ENCODE measurements at places on chromosomes 6 and 20.

DNA sequence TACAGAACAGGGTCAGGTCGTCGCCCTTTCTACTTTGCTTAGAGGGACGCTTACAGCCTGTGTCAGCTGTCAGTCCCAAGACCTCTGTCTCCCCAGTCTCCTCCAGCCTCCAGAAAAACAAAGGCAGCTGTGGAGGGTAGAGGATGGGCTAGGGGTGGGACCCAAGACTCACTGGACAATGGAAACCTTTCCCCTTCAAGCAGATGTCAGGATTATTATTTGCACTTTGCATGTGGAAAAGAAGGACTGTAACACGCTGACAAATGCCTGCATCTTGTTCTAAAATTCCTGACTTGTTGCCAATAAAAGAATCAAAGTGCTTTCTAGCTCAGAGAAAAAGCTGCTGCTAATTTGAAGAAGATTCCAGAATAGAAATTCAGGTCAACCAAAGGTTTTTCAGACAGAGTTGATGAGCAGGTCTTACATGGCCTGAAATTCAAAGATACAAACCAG is 58.7 kb downstream of the SNX5 start:
- peak; percentile 67 for DNase-seq

- DNase-seq = no peak
These were observed 26.5 kb downstream of the BCAS4 start for GRCh38 chr20:50821257-50821921.

GRCh38 chr20:53316206-53316937 is 277.3 kb downstream of the ZNF217 start:
- peak; percentile 26 for DNase-seq

GRCh38 chr6:123009059-123009458 is 13.0 kb downstream of the CLVS2 start:
- DNase-seq = no peak

DNA sequence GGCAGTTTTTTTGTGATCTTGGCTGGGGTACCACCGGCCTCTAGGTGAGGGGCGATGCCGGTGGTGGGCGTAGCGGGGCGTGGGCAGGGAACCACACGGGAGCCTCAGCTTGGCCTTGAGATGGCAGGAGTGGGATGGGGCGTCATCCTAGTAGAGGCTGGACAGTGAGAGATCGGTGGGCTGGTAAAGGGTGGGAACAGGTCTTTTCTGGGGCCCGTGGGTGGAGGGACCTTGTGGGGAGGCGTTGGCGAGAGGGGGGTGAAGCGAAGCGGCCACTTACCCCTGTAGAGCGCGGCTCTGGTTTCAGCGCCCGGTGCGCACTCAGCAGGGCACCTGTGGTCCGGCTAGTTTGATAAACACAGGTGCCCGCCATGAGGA is 12.0 kb downstream of the ITPR3 start:
- no peak for DNase-seq

DNA sequence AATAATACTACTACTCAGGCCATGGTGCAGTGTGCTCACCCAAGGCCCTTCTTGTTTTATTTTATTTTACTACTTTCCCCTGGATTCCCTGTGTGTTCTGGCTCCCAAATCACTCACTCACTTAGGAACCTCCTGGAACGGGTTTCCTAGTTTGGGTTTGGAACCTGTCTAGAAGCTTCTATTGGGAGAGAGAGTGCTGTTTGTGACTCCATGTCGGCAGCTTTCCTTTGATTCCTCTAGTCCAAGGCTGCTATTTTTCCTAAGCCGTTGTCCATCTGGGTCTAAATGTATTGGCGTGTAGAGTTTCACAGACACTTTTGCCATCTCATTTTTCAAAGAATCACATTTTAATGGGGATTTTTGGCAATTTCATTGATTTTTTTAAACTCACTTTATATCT is 70.8 kb downstream of the FOXA2 start:
- DNase-seq = no peak

- DNase-seq = no peak
These were observed 50.9 kb downstream of the KLHL31 start for GRCh38 chr6:53614676-53615075.

GRCh38 chr20:53061192-53062108 is 89.3 kb downstream of the TSHZ2 start:
- DNase-seq = peak; percentile 70

- peak; percentile 29 for DNase-seq
These were observed 22.3 kb upstream of the PXDC1 start for GRCh38 chr6:3773678-3774298.

GRCh38 chr6:127516662-127517273 is 2.4 kb downstream of the MTCL3 start:
- DNase-seq = peak; percentile 62

DNA sequence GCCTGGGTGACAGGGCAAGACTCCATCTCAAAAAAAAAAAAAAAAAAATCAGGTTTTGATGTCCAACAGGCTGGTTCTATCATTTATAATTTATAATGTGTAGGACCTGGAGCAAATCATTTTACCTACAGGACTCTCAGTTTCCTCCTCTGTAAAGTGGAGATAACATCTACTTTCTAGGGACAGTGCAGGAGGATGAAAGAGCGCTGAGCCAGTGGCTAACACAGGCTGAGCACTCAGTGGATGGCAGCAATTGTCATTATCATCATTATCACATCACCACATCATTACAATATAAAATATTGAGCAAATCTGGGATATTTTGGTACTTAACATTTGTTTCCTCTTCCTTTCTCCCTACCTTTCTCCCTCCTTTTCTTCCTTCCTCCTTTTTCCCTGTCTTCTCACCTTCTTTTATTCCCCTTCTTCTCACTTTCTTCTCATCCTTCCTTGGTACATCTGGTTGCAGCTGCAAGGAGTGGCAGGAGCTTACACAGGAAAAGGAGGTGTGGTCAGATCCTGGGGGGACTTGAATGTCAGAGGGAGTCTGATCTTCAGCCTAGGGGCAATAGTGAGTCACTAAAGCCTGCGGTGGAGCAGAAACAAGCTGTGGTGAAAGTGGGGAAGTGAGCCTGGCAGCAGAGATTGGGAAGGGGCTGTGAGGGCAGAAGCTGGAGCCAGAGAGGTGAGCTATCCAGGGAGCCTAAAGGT is 24.6 kb upstream of the CTNNBL1 start:
- DNase-seq = no peak

DNA sequence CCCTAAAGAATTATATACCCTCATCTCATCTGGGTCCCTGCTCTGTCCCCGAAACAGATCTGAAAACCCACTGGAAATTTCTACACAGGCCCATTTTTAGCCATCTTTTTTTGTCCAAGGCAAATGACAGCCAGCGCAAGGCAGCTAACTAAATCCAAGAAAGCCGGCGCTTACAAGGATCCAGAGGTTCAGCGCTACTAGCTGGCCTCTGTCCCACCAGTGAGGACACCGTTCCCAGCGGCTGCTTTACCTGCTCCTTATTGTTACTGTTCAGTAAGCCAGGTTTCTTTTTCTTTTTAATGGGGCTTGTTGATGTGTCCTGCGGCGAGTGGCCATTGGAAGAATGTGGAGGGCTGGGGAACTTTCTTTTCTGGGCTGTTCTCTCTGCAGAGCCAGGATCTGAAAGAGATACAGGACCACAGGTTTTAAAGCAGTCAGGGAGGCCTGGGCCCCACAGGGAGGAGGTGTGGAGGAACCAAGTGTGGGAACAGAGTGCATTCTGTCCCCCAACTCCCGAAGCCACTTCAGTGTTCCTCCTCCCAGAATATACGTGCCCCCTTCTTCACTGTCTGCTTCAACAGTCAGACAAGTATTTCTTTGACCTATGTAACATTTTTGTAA is 46.6 kb downstream of the ZMYND8 start:
- no peak for DNase-seq

DNA sequence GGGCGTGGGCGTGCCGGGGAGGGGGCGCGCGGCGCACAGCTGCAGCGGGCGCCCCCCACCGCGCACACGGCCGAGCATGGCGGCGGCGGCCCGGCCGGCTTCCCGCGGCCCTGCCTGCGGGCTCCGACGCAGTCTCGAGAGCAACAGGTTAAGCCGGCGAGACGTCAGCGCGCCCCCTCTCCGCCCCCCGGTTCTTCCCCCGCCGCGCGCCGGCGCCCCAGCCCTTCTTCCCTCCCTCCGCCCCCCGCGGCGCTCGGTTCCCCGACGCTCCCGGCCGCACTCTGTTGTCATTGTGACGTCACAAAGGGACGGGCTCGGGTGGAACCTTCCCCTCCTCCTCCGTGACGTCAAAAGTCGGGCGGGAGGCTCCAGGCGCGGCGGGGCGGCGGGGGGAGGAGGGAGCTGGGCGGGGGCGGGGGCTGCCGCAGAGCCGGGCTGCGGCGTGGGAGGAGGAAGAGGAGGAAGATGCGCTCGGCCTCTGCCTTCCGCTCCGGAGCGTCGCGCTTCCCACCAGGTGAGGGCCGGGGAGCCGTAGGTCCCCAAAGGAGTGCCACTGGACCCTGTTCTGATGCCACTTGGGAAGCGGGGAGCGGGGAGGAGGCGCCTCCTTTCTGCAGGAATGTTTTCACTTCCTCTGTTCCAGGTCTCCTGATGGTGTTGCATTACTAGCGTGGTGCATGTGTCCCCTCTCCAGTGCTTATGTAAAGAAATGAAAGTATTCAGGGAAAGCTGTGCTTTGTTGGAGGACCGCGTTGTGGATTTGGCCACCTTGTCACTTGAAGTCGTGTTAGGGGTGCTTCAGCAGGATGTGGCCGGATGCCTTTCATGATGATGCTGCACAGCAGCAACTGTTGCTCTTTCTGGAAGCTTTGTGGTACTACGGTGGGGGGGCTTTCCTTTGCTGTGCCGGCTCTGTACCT is 2.8 kb downstream of the JARID2 start:
- DNase-seq = peak; percentile 98

GRCh38 chr6:28161410-28162079 is 19.9 kb downstream of the ZKSCAN8 start:
- peak; percentile 71 for DNase-seq

DNA sequence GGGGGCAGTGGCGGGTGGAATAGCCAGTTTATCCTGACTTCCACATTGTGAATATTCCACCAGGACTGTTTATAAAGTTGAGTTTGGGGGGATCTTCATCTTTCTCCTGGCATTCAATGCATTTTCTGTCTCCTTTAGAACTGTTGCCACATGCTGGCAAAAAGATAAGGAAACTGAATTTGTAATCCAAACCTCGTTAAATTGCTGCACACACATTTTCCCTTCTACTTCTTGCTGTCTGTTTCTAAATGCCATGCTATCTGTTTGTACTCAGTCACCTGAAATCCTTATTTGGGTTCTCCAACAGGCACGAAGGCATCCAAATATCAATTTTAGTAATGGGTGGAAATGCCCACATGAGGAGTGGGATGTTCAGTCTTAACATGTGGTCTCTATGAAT is 180.2 kb upstream of the CCN2 start:
- DNase-seq = no peak
